ENCODE measurements at places on chromosomes 1 and 21.
A peak's percentile ranks its signal among the peaks of the same experiment; 100 is the strongest.

- no peak for DNase-seq
Observed at GRCh38 chr1:198541737-198542136, 1.3 kb upstream of the ATP6V1G3 start.

DNA sequence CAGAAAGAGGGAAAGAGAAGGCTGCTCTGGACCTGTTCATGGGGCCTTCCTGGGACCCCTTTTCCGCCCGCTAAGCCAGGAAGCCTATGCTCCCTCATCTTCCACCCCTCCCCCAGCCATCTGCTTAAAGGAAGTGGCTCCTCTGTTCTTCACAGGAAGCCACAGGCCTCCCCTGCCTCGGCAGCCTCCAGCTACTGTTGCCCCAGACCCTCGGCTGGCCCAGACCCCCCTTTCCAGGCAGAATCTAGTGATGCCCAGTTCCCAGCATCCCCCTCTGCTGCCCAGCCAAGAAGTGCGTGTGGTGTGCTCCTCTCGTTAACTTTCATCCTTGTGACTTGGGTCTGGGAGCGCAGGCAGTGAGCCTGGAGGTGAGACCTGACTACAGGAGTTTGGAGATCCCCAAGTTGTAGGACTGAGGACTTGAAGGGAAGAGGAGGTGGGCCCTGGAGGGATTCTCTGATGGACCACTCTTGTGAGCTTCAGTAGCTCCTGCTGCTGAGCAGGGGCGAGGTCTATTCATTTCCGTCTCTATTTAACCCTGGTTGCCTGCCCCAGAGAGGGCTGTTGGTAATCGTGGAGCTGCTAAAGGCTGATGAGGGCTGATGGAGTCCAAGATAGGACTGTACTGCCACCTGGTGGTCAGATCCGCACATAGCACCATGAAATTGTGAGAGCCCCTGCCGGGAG, 9.1 kb downstream of the IFI6 start:
- peak; percentile 89 for DNase-seq

- no peak for DNase-seq
Observed at GRCh38 chr1:37519613-37520012, 5.0 kb upstream of the MEAF6 start.

GRCh38 chr1:87197156-87197555, 131.5 kb upstream of the LMO4 start:
- no peak for DNase-seq

- DNase-seq: no peak
Observed at GRCh38 chr1:30809514-30810263, 52.1 kb upstream of the LAPTM5 start.

GRCh38 chr1:46606255-46606965, 2.3 kb upstream of the MKNK1 start:
- no peak for DNase-seq

DNA sequence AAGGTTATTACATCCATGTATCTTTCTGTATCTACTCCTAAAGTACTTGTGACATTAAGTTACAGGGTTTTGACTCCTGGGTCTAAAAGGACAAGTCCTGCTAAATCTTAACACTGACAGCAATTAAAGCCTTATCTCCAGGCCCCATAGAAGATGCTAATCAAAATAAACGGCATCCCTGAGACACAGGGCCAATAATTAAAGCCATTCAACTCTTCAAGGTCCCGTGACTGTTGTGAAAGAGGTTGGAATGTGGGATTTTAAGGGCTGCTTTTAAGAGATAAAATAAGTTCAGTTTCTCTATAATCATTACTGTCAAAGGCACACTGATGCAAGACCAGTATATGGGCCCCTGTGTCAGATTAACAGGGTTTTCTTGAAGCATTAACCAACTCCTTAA, 8.3 kb downstream of the DNAI4 start:
- DNase-seq: no peak

GRCh38 chr1:79648126-79648525, 641.6 kb upstream of the ADGRL4 start:
- DNase-seq: no peak

- DNase-seq: no peak
Observed at GRCh38 chr1:80799457-80799856, 1001.3 kb upstream of the ADGRL2 start.

DNA sequence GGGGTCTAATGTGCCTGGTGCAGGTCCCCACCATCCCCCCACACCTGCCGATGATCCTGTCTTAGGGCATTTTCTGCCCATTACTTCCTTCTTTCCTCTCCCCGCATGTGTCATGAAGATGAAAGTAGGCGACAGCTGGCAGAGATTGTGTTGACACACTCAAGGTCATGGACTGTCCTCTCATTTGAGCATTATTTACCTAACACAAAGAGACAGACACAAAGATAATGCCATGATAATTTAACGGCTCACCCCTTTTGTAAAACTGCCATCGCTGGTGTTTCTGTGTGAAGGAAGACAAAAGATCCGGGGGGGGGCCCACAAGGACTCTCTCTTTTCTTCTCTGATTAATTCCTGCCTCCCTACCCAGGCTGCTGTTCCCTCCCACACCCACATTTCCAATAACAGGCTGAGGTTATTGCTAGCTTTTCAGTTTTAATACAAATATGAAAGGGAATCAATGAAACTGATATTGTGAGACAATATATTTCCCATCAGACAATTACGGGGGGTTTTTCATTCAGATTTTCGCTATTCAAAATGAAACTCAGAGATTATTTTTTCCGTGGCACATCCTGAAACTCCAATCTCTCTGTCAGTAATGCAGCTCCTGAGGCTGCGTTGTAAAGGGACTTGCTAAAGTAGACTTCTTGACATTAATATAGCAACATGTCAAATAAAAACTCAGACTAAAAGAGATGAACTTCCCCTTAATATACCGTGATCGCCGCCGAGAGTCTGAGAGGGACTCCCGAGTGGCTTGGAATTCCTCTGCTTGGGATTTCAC, 561.1 kb downstream of the NPHP4 start:
- DNase-seq: no peak

GRCh38 chr1:160665330-160666078, 18.7 kb upstream of the SLAMF1 start:
- DNase-seq: no peak

DNA sequence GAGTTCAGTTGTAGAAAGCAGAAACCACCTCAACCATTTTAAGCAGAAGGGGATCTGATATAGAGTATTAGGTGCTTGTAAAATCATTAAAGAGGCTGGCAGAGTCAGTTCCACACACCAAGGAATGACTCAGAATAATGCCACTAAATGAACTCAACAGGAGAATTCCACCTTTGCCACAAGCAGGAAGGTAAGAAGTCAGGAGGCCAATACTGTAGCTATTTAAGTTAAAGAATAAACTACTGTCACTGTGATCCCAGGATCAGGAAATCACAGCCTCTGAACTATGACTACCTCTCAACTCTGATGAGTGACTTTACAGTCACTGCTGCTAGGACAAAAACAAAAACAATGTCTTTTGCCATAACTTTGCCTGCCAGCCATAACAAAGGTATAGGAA, 52.5 kb upstream of the PRMT6 start:
- no peak for DNase-seq

- no peak for DNase-seq
Observed at GRCh38 chr1:111110197-111110899, 29.5 kb downstream of the DRAM2 start.

DNA sequence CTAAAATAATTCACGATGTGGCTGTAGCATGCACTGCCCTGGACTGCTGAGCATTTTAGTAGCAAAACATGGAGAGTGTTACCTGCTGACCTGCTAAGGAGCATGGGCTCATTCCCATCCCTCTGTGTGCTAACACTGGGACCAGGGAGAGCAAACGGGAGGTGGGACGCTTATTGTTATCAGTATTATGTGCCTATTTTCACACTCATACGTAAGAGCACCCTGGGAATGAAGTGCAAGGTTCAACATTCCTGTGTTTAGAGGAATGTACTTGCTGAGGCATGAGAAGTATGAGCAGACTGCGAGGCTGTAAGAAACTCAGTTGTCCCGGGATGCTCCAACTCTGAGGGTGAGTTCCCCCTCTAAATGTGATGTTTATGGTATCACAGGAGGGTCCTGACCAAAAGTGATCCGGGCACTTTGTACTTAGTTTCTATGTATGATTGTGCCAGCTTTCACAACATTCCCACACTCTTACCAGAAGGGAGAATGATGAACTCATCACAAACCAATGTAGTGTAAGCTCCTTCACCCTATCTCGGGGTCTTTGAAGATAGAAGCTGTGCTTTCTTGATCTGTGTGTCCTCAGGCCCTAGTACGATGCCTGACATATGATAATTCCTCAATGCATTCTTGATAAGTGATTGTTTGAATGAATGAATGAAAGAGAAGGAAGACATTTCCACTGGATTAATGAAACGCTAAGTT, 164.8 kb downstream of the KCNJ6 start:
- DNase-seq: no peak

DNA sequence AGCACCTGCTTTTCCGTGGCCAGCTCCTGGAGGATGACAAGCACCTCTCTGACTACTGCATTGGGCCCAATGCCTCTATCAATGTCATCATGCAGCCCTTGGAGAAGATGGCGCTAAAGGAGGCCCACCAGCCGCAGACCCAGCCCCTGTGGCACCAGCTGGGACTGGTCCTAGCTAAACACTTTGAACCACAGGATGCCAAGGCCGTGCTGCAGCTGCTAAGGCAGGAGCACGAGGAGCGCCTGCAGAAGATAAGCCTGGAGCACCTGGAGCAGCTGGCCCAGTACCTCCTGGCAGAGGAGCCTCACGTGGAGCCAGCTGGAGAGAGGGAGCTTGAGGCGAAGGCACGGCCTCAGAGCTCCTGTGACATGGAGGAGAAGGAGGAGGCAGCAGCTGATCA, 413 bp downstream of the UBL4B start:
- no peak for DNase-seq

DNA sequence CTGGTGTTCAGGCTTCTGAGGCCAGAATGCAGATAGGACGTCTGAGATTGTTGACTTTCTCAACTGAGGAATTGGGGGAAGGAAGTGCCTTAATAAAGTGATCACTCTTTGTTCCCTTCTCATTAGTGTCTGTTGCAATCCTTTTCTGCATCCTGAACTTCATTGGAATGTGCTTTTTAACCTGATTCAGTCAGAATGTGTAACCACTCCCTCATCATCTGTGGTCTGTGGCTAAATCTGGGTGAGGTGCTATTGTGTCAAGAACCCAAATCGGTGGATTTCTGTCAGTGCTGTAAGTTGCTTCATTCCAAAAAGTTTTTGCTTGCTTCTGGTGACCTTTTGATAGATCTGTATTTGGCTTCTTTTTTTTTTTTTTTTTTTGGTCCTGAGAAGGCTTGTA, 38.2 kb downstream of the ARID1A start:
- DNase-seq: no peak

- DNase-seq: no peak
Observed at GRCh38 chr1:112255080-112255479, 140.9 kb upstream of the CTTNBP2NL start.

DNA sequence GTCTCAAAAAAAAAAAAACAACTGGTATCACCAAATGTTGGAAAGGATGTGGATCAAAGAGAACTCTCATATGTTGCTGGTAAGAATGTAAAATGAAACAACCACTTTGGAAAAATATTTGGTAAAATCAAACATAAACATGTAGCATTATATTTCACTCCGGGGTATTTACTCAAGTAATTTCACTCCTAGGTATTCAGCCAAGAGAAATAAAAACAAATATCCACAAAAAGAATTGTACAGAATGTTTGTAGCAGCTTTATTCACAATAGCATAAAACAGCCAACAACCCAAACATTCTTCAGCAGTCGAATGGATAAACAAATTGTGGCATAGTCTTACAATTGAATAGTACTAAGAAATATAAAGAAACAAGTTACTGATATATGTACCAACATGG, 32.4 kb upstream of the ZSWIM5 start:
- no peak for DNase-seq

DNA sequence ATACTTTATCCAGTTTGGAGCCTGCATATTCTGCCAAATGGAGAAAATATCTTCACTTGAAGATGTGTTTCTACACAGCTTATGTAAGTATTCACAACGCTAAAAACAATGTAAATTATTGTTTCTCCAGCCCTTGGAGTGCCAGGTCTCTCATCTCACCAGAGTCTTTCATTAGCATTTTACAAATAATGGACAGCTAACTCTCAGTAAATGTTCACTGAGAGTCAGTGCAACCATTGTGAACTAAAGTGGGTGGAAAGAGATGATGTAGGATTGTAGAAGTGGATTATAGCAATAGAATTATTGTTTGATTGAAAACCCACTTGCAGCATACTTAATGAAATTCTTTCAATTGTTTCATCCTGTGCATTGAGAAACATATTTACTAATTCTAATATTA, 8.3 kb upstream of the FAM177B start:
- DNase-seq: no peak

DNA sequence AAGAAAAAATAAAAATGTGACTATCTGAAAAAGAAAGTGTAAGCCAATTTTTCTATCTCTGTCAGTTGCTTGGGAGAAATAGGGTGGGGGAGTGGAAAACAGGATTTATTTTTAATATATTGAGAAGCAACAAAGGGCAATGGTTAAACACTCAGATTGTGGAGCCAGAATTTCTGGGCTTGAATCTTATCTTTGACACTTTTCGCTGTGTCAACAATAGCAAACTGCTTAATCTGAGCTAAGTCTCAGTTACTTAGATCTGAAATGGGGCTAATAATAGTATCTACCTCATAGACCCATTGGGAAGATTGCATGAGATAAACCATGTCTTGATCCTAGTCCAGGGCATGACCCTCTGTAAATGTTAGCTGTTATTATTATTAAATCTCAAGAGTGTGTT, 468.1 kb downstream of the ADGRL2 start:
- no peak for DNase-seq

- no peak for DNase-seq
Observed at GRCh38 chr1:221172841-221173240, 293.6 kb downstream of the HLX start.

GRCh38 chr1:24190983-24191461, 3.9 kb upstream of the IFNLR1 start:
- DNase-seq: no peak

- no peak for DNase-seq
Observed at GRCh38 chr1:246591958-246592357, 25.7 kb downstream of the CNST start.

DNA sequence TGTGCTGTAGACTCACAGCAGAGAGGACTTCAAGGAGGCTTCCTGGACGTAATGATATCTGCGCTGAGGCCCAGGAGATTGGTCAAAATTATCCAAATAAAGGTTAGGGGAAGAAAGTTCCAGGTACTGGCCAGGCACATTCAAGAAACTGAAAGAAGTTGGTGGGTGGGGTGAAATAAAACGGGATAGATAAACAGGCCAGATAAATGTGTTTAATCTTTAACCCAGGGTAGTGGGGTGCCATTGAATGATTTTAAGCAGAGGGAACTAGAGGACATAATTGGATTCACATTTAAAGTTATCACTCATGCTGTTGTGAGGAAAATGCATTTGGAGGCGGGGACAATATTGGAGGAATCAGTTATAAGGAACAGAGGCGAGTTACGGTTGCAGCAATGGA, 134.7 kb downstream of the NR5A2 start:
- no peak for DNase-seq

- DNase-seq: no peak
Observed at GRCh38 chr1:113452921-113453770, 62.8 kb downstream of the MAGI3 start.

GRCh38 chr1:243686159-243686558, 163.9 kb downstream of the AKT3 start:
- DNase-seq: no peak

Measured in tibial artery (tissue), 4 donors.